ENCODE measurements at places on chromosomes 5 and 9.

GRCh38 chr5:88689668-88690408 is 193.1 kb downstream of the MEF2C start:
- no peak for DNase-seq

- no peak for DNase-seq
These were observed 177.6 kb upstream of the FBXL7 start for GRCh38 chr5:15322421-15322820.

DNA sequence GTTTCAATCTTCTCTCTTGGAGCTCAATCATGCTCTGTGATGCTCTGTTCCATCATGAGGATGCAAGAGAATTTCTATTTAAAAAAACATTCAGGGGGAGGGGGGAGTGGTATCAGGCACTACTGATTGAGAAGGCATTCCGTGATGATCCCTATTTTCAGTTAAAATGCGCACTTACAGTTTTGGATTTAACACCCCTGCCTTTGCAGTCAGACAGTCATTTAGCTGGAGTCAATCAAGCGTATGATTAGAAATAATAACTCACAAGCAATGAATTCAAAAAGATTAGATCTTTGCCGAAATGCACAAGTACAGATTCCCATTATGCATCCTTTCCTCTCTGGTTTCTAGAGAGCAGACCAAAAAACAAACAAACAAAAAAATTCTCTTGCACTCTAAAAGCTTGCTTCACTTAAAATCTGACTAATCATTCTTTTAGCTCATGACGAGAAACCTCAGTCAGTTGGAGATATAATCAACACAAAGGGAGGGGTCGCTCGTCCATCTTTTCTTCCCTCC is 55.4 kb downstream of the EFNA5 start:
- no peak for DNase-seq

DNA sequence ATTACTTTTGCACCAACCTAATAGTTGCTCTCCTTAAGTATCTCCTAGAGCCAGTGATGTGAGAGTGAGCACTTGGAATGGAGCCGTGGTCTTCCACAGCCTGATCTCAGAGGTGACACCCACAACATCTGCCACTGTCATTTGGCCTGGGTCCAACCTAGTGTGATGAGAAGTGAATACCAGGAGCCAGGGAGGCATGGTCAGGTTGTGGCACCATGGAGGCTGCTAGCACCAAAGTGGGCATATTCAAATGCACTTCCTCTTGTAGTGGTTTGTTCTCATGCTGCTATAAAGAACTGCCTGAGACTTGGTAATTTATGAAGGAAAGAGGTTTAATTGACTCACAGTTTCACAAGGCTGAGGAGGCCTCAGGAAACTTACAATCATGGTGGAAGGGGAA is 22.6 kb upstream of the CEP72 start:
- DNase-seq, result no peak

GRCh38 chr9:125377584-125378250 is 116.1 kb downstream of the GAPVD1 start:
- no peak for DNase-seq

DNA sequence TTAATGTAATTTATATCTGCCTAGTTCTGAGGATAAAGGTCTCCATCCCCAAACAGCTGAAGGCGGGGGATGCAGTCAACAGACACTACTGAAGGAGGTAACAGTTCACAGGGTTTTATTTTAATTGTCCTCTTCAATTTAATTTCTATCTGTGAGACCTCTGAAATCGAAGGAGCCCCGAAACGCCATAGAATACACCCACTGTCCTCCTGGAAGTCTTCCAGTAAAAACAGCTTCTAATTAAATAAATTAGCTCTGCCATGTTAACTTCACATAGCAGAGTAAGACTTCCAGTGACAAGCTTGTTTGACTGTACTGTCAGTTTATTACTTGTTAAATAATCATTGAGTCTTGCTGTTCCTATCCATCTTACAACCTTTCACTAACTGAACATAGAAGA is 193.5 kb downstream of the SEC61B start:
- DNase-seq, result no peak

DNA sequence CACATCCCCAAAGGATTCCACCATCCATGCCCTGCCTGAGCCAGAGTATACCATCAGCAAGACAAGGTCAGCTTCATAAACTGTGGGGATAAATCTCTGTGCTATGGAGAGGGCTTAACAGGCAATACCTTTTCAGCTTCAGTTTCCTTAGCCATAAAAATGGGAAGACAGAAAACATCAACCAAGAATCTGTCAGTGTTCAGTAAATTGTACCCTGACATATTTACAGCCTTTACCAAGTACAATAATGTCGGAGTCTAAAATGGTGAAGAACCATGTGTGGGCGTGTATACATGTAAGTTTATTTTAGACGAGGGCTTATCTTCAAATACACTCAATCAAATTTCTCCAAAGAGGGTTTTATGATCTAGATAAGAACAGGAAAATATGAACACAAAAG is 94.7 kb downstream of the ELAVL2 start:
- DNase-seq, result no peak

GRCh38 chr5:124906339-124907097 is 160.1 kb upstream of the ZNF608 start:
- peak; percentile 40 for DNase-seq

- peak; percentile 81 for DNase-seq
These were observed 71.3 kb downstream of the TMC1 start for GRCh38 chr9:72592502-72593403.
